ENCODE measurements at places on chromosomes 16 and 17.

- no peak for DNase-seq
These were observed 1.9 kb upstream of the ITGAL start for GRCh38 chr16:30470632-30470995.

GRCh38 chr17:8832711-8833352 is 33.7 kb upstream of the MFSD6L start:
- DNase-seq: no peak

DNA sequence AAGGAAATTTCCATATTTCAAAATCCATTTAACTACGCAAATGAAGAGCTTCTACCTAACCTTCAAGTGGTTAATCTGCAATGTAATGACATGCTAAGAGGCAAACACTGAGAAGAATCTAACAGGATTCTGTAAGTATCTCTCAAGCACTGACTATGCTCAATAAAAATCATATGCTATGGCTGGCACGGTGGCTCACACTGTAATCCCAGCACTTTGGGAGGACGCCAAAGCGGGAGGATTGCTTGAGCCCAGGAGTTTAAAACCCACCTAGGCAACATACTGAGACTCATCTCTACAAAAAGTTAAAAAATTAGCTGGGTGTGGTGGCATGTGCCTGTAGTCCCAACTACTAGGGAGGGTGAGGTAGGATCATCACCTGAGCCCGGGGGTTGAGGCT is 32.7 kb downstream of the GNA13 start:
- DNase-seq: no peak

DNA sequence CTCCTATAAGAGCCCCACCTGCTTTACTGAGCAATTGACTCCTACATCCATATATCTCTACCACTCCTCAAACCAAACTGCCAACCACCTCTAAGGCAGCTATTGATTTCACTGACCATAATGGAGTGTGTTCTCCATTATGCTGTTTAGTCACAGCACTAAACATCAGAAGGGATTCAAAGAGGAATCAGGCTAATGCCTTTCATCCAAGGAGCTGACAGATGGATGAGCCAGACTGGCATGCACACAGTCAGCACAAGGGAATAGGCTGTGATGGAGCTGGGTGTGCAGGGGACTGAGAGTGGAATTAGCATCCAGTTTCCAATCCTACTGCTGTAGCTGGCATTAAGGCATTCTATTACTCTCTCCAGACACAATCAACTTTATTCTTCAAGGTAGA is 88.7 kb upstream of the CCL2 start:
- DNase-seq: no peak

GRCh38 chr16:21642861-21643260 is 9.5 kb downstream of the IGSF6 start:
- DNase-seq: no peak
